ENCODE measurements at places on chromosomes 6 and 20. TPM values are rescaled to one million over a fixed set of nuclear protein-coding genes. Genes with fewer than 3 reads are reported as not detected.

The PHACTR2 gene
- 121 TPM for total RNA-seq

The CTAGE9 gene
- total RNA-seq: not detected

The SALL4 gene
- 0.41 TPM for total RNA-seq

The ZCCHC3 gene
- total RNA-seq: 37.3 TPM

The EDN3 gene
- total RNA-seq: 22.7 TPM

The LY6G6D gene
- not detected for total RNA-seq

The GSTA3 gene
- not detected for total RNA-seq

The MUC21 gene
- total RNA-seq: 6.9 TPM

The PKIB gene
- 7.1 TPM for total RNA-seq

The MICB gene
- 3.9 TPM for total RNA-seq

The CDSN gene
- total RNA-seq: not detected

The EPB41L1 gene
- 48.2 TPM for total RNA-seq

The PTCRA gene
- 1.8 TPM for total RNA-seq

The RNF182 gene
- 0.51 TPM for total RNA-seq

The SDC4 gene
- total RNA-seq: 26.9 TPM

The CRISP3 gene
- total RNA-seq: 100 TPM

The PDE7B gene
- total RNA-seq: 14.6 TPM

The MMUT gene
- 33.4 TPM for total RNA-seq

The HLA-DRB5 gene
- 0.31 TPM for total RNA-seq
